Activated naive CD8-positive, alpha-beta T cell treated with anti-CD3 and anti-CD28 coated beads, Interleukin-2, amount 50 U/mL, for 24 hours (primary cell): ENCODE measurements at places on chromosomes 2 and 18.

DNA sequence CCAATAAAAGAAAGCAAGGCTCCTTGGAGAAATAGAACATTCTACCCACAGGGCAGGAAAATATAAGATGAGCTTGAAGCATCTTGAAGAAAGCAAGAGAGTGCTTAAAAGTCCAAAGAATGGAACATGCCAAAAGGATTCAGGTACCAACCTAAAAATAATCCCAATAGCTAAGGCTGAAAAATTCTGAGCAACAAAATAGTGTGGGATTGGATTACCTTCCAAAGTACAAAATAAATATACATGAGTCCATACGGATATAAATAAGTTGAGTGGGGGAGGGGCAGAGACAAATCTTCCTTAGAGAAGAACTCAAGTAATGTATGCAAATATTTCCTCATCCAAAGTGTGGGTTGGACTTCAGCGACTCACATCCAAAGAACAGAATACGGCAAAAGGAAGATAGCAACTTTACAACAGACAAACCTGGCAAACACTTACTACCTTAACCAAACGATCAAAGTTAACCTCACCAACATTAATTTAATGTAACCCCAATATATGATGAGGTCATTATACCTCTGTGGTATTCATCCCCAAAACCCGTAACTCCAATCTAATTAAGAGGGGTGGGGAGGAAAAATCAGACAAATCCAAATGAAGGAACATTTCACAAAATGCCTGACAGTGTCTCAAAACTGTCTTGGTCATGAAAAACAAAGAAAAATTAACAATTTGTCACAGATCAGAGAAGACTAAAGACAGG lies 26.9 kb downstream of the MEMO1 start:
- DNase-seq: no peak

- no peak for DNase-seq
These were observed 216.1 kb downstream of the ZNF804A start for GRCh38 chr2:184814421-184814820.

DNA sequence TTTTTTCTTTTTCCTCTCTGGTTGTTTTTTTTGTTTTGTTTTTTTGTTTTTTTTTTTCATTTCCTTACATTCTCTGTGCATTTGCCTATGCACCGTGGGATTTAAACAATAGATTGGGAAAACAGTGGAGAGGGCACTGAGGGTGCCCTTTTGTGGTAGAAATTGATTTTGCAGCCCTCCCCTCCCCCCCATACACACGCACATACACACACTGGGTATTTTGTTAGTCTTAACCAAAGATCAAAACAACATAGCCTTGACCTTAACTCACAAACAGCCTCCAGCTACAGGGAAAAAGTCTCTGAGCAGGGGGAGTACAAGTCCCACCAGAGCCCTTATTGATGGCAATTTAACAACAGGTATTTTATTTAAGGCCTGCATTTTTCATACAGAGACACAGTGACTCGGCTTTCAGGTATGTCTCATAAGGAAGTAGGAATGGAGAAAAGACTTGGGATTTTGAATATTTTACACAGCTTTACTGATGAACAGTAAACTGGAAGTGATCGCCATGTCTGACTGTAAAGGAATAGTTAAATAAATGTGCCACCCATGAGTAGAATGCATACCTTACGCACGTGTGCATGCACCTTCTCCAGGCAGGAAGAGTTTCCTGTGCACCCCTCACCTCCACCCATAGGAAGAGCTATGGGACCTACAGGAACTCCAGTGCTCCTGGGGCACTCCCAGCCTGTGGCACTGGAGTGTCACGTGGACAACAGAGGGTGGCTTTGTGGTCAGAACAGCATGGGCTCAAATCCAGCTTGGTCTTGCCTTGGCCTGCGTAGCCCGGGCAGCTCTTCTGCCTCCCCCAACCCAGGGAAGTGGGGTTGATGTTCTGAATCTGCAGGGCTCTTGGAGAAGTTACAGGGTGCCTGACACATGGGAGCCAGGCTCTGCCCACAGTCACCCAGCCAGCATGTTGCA lies 266.4 kb downstream of the ANAPC1 start:
- no peak for DNase-seq

DNA sequence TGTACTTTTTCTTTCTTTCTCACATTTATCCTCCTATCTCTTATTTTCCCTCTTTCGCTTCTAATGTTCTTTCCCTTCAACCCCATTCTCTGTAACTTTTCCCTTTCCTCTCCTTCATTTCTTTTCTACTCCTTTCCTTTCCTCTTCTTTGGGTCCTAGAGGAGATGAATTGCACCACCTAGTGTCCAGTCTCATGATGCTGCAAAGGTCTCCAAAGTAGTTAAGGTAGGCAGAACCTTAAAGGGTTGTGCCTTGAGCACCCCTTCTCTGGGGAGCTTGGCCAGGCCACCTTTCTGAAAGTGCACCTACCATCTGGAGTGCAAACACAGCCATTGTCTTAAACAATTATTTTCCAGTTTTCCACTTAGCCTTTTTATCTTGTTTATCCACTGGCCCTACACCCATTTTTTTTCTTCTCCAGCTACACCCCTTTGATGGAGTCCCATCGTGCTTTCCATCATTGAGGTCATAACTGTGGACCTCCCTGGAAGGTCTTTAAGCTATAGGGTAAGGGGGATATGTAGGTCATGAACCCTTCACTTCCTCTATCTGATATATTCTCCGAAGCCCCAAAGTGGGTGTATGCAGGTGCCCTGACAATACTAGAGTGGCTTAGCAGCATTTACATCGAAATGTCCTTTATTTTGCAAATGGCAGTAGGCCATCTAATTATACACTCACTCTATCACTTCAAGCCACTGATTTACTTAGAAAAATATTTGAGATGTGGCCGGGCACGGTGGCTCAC lies 155.9 kb downstream of the ESCO1 start:
- DNase-seq: no peak

DNA sequence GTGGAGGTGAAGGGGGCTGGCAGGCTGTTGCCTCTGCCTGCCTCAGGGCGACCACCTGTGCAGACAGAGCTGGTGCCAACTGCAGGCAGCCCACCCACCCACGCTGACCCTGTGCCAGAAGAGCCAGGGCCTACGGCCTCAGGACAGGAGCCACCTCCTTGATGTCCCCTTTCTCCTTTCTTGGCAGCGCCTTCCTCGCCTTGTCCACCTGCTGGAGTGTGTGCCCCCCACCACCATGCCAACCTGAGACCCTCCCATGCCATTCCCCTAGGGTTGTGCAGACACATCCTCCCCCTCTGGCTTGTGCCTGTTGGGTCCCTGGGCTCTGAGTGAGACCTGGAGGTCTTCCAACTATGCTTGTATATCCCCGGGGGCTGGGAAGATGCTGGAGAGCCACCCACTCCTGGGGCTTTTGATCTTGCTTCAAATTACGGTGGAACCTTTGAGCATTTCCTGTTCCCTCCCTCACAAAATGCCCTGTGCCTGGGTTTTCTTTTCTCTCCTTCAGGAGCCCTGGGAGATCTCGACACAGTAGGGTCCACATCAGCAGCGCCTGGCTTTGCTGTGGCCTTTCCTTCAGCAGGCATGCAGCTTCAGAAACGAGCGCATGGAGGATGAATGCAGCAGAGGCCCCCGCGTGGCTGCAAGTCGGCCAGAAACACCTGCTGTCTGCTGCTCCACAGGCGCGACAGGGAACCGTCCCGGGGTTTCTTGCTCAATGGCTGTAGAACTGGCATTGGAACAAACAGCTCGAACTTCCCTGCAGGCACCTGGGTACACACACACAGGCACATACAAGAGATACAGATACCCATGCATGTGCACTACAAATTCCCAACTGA lies 65.9 kb upstream of the SH3RF3 start:
- DNase-seq: no peak

GRCh38 chr2:111679202-111679601 lies 204.8 kb downstream of the ANAPC1 start:
- no peak for DNase-seq

DNA sequence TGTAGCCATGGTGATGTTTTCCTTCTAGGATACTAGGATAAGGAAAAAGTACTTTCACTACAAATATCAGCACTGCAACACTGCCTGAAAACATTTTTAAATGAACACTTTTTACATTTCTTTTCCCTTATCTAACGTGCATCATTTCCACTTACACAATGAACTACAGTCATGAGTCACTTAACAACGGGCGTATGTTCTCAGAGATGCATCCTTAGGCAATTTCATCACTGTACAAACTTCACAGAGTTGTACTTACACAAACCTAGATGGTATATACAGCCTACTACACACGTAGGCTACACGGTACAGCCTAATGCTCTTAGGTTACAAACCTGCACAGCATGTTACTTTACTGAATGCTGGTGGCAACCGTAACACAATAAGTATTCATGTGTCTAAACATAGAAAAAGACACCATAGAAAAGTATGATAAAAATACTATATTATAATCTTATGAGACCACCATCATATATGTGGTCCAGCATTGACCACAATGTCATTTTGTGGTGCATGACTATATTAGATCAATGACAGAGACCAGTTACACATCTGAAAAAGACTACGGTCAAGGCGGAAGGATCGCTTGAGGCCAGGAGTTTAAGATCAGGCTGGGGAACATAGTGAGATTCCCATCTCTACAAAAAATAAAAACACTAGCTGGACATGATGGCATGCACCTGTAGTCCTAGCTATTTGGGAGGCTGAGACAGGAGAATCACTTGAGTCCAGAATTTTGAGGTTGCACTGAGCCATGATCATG lies 39.8 kb downstream of the WDR33 start:
- no peak for DNase-seq

- DNase-seq: no peak
These were observed 23.0 kb downstream of the INPP4A start for GRCh38 chr2:98467652-98468051.

DNA sequence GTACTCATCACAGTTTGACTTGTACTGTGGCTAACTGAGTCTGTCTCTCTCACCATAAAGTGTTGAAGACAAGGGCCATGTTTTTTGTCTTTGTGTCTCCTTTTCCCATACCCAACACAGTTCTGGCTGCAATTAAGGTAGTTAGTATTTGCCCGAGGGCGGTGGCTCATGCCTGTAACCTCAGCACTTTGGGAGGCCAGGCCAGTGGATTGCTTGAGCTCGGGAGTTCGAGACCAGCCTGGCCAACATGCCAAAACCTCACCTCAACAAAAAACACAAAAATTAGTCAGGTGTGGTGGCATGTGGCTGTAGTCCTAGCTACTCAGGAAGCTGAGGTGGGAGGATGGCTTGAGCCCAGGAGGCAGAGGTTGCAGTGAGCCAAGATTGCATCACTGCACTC lies 6.9 kb upstream of the KIF3C start:
- DNase-seq: no peak

- DNase-seq: no peak
These were observed 70.5 kb downstream of the SFXN5 start for GRCh38 chr2:73000808-73001570.

DNA sequence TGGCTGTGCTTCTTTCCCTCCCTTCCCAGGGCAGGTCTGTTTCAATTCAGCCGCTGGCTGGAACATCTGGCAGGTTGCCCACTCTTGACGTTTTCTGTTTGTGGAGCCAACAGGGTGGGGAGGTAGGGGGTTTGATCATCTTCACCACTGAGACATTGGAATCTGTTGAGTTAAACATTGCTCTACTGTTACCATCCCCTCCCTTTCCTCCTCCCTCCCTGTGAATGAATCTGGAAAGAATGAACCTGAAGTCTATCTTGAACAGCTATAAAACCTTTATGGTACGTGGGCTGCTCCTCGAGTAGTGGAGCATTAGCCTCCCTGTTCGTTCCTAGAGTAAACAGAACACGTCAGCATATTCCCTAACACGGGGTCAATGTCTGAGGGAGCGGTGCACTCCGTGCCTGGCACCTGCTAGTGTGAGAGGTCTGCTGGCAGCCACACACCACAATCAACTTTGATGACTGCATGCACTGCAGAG lies 249.9 kb upstream of the RBBP8 start:
- no peak for DNase-seq

DNA sequence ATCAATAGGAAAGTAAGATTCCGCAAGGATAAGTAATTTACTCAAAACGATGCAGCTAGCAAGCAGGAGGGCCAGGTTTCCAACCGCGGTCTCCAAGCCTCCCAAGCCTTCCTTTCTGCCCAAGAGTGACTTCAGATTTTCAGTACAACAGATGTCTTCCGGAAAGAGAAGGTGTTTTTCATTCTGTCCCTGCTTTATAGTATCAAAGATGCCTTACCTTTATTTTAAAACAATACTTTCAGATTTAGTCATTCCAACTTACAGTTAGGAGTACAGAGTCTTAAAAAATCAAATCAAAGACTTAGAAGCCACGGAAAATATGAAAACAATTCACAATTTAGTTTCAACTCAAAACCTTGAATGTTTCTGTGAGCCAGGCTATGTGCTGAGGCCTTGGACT lies 43.6 kb downstream of the CYB5A start:
- no peak for DNase-seq

DNA sequence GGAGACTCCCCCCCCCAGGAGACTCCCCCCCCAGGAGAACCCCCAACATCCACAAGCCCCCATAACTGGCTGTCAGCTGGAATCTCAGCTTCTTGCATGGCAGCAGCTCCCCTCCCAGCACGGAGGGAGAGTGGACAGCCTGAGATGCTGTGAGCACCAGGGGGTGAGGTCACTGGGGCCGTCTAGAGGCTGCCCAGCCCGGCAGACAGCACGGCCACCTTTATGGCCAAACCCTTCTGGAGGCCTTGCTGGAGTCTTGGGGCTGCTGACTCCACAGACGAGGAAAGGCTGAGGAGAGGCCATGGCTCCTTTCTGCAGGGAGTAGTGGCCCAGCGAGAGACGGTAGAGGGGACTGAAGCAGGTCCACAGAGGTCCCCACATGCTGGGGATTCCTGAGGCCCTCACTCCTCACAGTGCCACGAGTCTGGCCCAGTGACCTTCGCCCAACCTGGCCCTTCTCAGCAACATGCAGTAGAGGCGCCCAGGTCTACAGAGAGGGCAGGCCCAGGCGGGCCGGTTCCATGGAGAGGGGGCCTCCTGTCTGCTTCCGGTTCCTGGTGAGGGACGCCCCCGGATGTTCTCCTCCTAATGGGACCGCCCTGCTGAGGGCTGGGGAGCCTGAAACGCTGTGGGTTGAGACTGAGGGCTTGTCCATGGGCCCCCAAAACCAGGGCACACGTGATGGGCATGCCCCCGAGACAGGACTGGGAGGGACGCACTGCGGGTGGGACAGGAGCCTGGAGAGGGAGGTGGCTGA lies 122.6 kb upstream of the CTDP1 start:
- no peak for DNase-seq

DNA sequence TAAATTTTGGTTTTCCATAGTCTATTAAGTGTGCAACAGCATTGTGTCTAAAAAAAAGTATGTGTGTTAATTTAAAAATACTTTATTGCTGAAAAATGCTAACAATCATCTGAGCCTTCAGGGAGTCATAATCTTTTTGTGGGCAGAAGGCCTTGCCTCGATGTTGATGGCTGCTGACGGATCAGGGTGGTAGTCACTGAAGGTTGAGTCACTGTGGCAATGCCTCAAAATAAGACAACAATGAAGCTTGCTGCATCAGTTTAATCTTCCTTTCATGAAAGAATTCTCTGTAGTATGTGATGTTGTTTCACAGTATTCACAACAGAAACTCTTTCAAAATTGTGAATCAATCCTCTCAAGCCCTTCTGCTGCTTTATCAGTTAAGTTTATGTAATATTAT lies 31.3 kb downstream of the HDHD2 start:
- no peak for DNase-seq

GRCh38 chr18:49081511-49082155 lies 130.9 kb upstream of the SMAD7 start:
- DNase-seq: no peak
